Activated CD4-positive, CD25-positive, alpha-beta regulatory T cell (primary cell): ENCODE measurements at places on chromosomes 5 and 9.

DNA sequence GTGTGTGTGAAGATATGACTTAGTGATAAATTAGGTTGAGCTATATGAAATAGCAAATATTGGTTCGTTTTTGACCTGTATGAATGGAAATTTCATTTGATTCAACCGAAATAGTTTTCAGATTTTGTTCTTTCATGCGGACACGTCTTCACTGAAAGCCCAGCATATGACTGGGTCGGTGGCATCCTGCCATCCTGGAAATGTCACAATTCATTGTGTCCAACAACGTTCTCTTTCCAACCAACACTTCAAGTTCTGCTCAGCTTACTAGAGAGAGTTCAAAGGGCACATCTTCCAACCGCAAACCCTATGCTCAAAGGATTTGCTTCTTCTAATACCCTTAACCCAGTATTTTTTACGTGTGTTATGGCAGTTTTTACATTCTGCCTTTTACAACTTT is 252.5 kb downstream of the NTRK2 start:
- DNase-seq, result no peak

GRCh38 chr5:5739490-5739945 is 317.0 kb downstream of the ICE1 start:
- no peak for DNase-seq

- DNase-seq, result no peak
Measured at GRCh38 chr9:18606846-18607245, 132.9 kb downstream of the ADAMTSL1 start.

- DNase-seq, result no peak
Measured at GRCh38 chr5:91288118-91288916, 94.8 kb downstream of the ARRDC3 start.

GRCh38 chr9:34328500-34328986 is 525 bp downstream of the KIF24 start:
- no peak for DNase-seq

DNA sequence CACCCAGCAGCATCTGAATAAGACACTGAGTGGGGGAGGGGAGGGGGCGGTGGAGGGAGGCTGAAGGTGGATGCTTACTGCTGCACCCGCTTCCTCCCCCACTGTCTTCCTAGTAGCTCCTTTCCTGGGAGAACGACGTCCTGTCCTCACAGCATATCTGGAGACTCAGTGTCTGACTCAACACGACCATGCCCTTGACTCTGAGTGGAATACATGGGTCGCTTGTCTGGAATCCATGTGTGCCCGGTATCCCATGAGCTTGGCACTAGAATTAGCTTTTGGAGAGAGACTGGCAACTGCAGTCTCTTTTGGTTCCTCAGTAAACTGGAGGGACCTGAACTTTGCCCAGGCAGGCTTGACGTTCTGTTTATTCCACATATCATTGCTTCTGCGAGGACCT is 125.4 kb upstream of the FAM120A start:
- no peak for DNase-seq

- no peak for DNase-seq
Measured at GRCh38 chr9:87861332-87861731, 21.3 kb upstream of the SPATA31E1 start.

GRCh38 chr5:54387659-54388232 is 67.8 kb upstream of the HSPB3 start:
- DNase-seq, result no peak

DNA sequence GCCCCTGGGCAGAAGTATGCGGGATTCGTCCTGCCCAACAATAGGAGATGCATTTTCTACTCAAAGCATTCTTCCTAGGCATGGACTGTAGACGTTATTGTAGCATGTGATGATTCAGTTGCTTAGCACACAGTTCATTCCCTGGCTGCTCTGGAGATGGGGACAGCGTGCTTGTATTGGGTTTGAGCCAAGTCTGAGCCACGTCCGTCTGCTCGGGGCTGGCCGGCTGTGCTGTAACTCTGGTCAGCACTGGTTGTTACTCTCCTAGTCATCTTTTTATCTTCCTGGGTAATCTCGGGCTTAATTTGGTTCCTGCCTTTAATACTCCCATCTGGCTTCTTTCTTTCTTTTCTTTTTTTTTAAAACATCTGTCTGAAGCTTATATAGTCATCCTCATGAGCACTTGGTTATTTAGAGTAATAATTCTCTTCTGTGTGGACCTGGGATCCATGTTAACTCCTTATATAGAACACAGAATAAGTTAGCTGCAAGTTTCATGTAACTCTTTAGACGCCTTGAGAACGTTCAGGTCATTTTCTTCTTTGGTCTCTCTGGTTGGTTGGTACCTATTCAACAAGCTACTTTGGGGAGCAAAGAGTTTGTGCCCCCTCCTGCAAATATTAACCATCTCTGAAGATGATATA is 118.8 kb upstream of the RPS23 start:
- DNase-seq, result no peak
